Heart right ventricle (tissue), 16 donors: ENCODE measurements at places on chromosomes 7 and 10.

DNA sequence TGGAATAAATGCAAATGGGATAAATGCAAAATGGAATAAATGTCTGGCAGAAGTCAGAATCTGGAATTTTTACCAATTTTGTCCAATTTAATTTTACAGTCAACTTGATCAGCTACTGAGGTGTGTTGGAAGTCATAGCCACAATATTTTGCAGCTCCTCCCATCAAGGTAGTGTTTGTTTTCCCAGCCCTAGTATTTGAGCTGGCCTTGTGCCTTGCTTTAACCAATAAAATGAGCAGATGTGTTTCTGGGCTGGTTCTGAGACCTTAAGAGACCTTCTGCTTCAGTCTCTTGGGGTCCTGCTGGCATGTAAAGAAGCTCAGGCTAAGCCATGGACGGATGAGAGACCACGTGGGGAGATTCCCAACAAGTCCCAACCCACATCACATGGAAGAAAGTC, 42.7 kb upstream of the RSBN1L start:
- no peak for DNase-seq

DNA sequence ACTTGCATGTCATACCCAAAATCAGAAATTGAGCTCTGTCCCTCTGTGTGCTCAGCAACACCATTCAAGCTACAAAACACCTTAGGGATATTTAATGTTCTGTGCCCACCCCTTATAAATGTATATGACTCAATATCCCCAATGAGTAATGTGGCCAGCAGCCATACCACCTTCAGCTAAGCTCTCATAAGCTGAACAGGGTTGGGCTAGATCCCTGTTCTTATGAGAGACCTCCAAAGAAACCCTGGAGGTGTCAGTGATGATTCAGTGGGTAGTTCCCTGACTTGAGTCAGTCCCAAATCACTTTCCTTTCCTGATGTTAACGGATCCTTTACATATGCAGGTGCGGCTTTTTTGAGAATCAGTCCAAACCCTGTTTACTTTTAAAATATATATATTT, 253.8 kb downstream of the CREB5 start:
- no peak for DNase-seq

DNA sequence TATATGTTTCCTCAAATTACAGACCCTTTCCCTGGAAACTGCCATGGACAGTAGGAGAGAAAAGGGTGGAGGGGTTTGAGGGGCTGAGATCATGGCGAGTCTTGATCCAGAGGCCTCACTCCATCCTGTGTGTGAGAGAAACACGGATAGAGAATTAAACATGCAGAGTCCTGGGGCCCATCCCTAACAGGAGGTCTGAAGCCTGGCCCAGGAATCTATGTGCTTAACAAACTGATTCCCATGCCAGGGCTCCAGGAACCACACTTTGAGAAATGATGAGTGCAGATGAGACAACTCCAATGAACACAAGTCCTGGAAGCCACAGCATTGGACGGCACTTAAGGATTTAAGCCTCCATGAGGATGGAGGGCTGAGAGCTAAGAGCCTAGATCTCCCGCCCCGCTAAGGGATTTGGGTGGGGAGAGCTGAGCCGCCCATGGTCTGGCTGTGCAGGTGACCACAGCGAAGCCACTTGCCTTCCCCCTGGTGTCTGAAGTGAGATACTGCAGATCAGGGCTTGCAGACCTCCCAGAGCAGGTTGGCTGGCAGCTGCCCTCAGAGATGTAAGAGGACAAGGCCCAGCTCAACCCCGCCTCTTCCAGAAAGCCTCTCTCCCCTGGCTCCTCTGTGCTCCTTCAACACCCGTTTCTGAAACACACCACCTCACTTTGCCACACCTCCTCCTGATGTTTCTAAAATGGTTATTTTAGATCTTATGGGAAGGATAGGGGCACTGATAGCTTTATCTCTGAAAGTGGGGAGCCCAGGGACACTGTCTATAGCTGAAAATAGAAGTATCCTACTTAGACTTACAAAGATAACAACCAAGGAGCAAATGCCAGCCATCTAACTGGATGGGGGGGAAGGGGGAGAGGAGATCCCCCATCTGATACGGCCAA, 24.8 kb upstream of the EIF5AL1 start:
- peak; percentile 41 for DNase-seq

GRCh38 chr7:148400101-148400500, 190.5 kb upstream of the C7orf33 start:
- no peak for DNase-seq

DNA sequence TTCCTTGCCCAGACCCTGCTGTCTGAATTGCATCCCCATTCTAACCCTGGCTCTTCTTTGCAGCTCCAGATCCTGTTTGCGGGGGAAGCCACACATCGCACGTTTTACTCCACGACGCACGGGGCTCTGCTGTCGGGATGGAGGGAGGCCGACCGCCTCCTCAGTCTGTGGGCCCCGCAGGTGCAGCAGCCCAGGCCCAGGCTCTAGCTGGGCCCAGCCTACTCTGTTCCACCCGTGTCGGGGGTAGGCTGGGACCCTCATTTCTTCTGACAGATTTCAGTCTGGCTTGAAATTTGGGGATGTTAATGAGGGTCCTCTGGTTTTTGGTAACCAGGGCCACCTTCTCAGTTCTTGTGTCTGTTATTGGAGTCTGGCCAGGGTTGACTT, 2.7 kb upstream of the MTG1 start:
- no peak for DNase-seq

DNA sequence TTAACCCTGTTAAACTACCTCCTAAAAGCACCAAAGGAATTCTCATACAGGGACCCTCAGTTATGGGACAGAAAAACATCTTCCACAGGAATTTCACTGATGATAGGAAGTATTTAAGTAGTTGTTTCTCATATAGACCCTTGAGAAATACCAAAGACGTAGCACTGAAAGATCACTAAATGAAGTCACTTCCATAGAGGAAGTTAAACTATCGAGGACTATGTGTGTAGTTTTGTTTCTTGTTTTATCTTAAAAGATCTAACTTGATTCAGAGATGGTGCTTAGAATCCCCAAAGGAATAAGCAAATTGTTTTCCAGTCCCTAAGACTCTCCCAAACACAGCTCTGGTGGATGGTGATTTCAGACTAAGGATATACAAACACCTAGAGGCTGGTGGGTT, 94.8 kb upstream of the AFAP1L2 start:
- no peak for DNase-seq

DNA sequence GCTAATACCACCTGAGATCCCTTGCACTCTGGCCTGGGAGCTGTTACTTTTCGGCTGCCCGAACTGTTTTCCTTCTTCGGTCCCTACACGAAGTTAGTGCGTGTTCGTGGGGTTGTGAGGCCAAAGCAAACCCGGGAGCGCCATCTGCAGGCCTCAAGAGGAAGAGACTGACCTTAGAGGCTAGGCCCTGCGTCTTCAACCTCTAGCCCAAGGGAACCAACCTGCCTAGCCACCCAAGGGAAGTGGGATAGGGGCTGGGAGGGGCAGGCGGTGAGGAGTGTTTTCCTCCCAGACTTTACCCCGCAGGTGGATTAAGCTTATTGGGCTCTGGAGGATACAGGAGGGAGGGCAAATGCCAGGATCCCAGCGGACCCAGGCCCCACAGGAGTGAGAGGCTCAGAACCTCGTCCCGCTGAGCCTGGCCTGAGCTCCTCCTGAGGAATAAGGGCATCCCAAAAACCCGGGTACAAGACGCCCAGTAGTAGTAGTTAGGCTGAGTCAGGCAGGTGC, 1.7 kb upstream of the PAX2 start:
- peak; percentile 24 for DNase-seq

GRCh38 chr7:96679886-96680285, 29.8 kb downstream of the SEM1 start:
- DNase-seq: no peak

- no peak for DNase-seq
These were observed 184.4 kb upstream of the LYZL2 start for GRCh38 chr10:30813872-30814481.

GRCh38 chr7:94277236-94277635, 117.5 kb upstream of the COL1A2 start:
- DNase-seq: no peak

DNA sequence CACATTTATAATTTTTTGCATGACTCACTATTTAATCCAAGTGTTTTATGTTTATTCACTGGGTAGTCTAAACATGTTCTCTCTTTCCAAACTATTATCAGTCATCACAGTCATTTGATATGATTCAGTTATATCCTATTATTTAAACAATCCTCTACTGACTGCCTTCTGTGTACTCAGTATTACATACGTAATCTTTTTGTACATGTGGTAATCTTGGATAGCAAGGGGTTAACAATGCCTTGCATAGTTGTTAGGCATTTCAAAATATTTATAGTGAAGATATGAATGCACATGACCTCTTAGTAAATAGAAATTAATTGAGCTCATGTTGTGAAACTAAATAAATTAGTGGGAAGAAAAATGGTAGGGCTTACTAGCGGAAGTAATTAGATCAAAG, 379.4 kb upstream of the KIAA1217 start:
- DNase-seq: no peak

DNA sequence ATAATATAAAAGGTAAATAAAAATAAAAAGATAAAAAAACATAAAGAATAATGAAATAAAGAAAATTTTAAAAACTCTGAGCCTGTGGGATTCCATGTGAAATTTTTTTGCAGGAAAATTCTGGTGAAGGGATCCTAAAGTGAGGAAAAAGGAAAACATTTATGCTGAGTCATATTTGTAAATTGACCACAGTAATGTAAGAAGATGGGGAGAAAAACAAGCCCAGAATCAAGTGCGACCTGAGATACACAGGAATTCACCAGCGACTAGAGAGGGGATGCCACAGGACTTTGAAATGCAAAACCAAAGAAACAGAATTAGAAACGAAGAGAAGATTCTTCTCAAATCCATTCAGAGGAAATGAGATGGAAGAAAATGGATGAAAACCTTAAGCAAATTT, 133.8 kb upstream of the PFKP start:
- DNase-seq: no peak

- DNase-seq: no peak
These were observed 95.4 kb downstream of the CREB5 start for GRCh38 chr7:28507525-28508282.

GRCh38 chr10:97726636-97727178, 10.2 kb upstream of the ZFYVE27 start:
- DNase-seq: no peak

DNA sequence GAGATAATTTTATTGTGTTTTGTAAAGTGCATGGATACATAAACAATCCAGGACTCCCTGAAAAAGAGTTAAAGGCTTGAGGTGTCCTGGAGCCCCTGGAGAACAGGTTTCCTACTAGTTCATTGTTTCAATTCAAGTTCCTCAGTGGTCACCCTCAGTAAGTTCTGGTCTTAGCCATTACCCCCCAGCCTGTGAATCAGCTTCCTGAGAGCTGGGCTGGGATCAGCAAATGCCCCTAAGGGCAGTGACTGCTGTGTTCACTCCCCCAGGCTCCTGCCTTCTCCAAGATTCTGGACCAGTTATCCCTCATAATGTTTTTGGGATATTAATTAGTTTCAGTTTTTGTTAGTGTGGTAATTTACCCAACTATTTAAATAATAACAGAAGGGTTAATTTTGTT, 151.6 kb upstream of the PRSS58 start:
- no peak for DNase-seq
